Esophagus muscularis mucosa (tissue), 4 donors: ENCODE measurements at places on chromosomes 1 and 21. TPM values are rescaled to one million over a fixed set of nuclear protein-coding genes. Genes with fewer than 3 reads are reported as not detected.

GRCh38 chr1:168408884-168409283, 128.2 kb downstream of the TBX19 start:
- H3K36me3 ChIP-seq = no peaks in the 10 kb centered on the region
- H3K27me3 ChIP-seq = no peaks in the 10 kb centered on the region
- no peak overlapping the region for H3K27ac ChIP-seq
- peak; percentile 57 for DNase-seq
- no peaks in the 10 kb centered on the region for H3K4me1 ChIP-seq

- no peak overlapping the region for H3K27ac ChIP-seq
- no peaks in the 10 kb centered on the region for H3K27me3 ChIP-seq
- no peak for DNase-seq
- no peaks in the 10 kb centered on the region for H3K36me3 ChIP-seq
- H3K4me3 ChIP-seq = no peak overlapping the region
- peaks cover 3% of the 10 kb centered on the region for H3K4me1 ChIP-seq
Observed at GRCh38 chr21:15278279-15278678, 213.5 kb upstream of the NRIP1 start.

GRCh38 chr1:53697721-53698383, 41.1 kb downstream of the GLIS1 start:
- H3K4me3 ChIP-seq = no peak overlapping the region
- H3K4me1 ChIP-seq = no peaks in the 10 kb centered on the region
- H3K27me3 ChIP-seq = no peaks in the 10 kb centered on the region
- H3K27ac ChIP-seq = no peak overlapping the region
- no peak for DNase-seq

- H3K36me3 ChIP-seq = peaks cover 86% of the 10 kb centered on the region
- no peak for DNase-seq
- peaks cover 16% of the 10 kb centered on the region for H3K4me1 ChIP-seq
- H3K27ac ChIP-seq = no peak overlapping the region
- no peak overlapping the region for H3K4me3 ChIP-seq
- H3K27me3 ChIP-seq = no peaks in the 10 kb centered on the region
Observed at GRCh38 chr1:99680270-99680669, 34.4 kb downstream of the PALMD start.

DNA sequence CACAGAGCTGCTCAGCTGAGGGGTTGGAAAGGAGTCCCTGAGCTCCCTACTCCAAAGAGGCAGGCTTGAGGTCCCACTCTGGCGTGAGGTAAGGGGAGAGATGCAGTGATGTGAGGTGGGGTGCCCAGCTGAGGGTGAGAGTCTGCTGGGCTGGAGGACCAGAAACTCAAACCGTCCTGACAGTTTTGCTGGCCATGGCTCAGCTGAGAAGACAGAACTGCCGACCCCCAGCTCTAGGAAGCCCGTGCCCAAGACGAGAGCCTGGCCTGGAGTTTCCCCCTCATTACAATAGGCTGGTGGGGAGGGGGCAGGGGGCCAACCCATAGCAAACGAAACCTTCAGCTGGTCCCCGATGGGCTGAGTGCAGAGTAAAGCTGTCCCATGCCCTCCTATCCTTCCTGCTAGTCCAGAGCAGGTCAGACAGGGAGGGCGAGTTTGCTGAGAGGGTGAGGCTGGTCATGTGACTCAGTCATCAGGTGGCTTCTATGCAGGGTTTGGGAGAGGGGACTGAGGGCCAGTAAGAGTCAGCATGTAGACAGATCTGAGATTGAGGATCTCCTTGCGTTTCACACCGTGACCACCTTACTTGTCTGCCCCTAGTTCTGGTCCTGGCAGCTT, 129.3 kb downstream of the PRDM2 start:
- no peaks in the 10 kb centered on the region for H3K36me3 ChIP-seq
- H3K27ac ChIP-seq = no peak overlapping the region
- H3K27me3 ChIP-seq = no peaks in the 10 kb centered on the region
- no peaks in the 10 kb centered on the region for H3K4me1 ChIP-seq
- DNase-seq = no peak

GRCh38 chr1:4564051-4564450, 90.4 kb upstream of the AJAP1 start:
- DNase-seq = no peak
- no peaks in the 10 kb centered on the region for H3K27me3 ChIP-seq
- no peak overlapping the region for H3K27ac ChIP-seq
- no peaks in the 10 kb centered on the region for H3K36me3 ChIP-seq
- H3K4me3 ChIP-seq = no peak overlapping the region

GRCh38 chr1:79220509-79220908, 214.0 kb upstream of the ADGRL4 start:
- H3K27ac ChIP-seq = no peak overlapping the region
- no peaks in the 10 kb centered on the region for H3K36me3 ChIP-seq
- DNase-seq = no peak
- H3K27me3 ChIP-seq = no peaks in the 10 kb centered on the region

- H3K27me3 ChIP-seq = no peaks in the 10 kb centered on the region
- DNase-seq = no peak
- H3K4me3 ChIP-seq = no peak overlapping the region
- H3K4me1 ChIP-seq = peaks cover 19% of the 10 kb centered on the region
Observed at GRCh38 chr1:66951513-66951912, 26.7 kb downstream of the MIER1 start.

DNA sequence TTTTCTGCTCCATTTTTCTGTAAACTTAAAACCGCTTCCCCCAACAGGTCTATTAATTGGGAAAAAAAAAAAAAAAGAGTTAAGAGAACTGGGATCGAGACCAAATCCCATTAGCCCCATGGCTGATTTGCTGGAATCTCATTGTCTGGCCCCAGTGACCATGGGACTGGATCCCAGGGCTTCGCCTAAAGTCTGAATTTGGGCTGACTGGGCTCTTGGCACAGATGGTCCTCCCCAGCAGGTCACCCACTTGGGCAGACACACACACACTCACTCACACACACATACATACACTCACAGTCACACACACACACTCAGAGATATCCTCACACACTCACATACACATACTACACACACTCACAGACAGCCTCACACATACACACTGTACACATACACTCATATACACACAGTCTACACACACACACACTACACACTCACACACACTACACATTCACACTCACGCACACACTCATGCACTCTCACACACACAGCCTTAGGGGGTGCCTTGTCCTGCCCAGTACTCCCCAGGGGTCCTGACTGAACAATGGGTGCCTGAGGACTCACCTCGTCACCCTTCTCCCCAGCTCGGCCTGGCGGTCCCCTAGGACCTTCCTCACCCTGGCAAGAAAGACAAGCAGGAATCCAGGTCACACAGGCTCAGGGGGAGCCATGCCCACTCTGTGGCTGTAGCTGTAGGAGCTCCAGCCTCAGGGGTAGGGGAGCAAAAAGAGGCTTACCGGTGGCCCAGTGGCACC, 7.5 kb downstream of the COL9A2 start:
- H3K27me3 ChIP-seq = peaks cover under 1% of the 10 kb centered on the region
- DNase-seq = no peak
- H3K4me3 ChIP-seq = no peak overlapping the region
- peaks cover 2% of the 10 kb centered on the region for H3K4me1 ChIP-seq

DNA sequence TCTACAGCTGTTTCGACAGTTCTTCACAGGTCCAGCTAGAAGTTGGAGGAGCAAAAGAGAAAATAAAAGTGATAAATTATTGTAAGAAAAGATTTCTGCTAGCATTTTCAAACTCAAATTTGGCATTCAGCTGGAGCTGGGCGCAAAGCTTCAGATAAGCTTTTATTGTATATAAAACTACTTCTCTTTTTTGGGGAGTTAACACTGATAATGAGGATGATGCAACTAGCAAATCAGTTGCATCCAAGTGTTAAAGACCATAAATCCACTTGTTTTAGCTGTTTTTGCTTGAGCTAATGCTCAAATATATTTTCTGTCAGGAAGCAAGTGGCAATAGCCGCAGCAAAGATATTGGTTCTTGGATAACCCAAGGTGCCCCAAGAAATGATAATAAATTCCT, 127.1 kb upstream of the PKN2 start:
- H3K27ac ChIP-seq = no peak overlapping the region
- no peaks in the 10 kb centered on the region for H3K36me3 ChIP-seq
- no peak overlapping the region for H3K4me3 ChIP-seq
- H3K4me1 ChIP-seq = no peaks in the 10 kb centered on the region

Gene CGN
- total RNA-seq = 0.42 TPM

Gene LIN9
- total RNA-seq = 3.1 TPM

Gene CCDC181
- 0.83 TPM for total RNA-seq

Gene LAMC1
- total RNA-seq = 406 TPM

Gene GPR61
- not detected for total RNA-seq

Gene DPM3
- 176 TPM for total RNA-seq

Gene KIRREL1
- 37.4 TPM for total RNA-seq

Gene AADACL4
- not detected for total RNA-seq

Gene DYNLT5
- total RNA-seq = 1.2 TPM

Gene NUDT4B
- 30.4 TPM for total RNA-seq

Gene LEMD1
- not detected for total RNA-seq
